ENCODE measurements at places on chromosomes 4 and X. TPM values are rescaled to one million over a fixed set of nuclear protein-coding genes. Genes with fewer than 3 reads are reported as not detected.

- peak; percentile 48 for DNase-seq
These were observed 14.7 kb upstream of the DCHS2 start for GRCh38 chr4:154506253-154506652.

Gene CACNA1F
- total RNA-seq: 0.05 TPM

- DNase-seq: no peak
These were observed 109.4 kb downstream of the ZNF518B start for GRCh38 chr4:10347815-10348214.

GRCh38 chr4:32988165-32988811, 2268.1 kb downstream of the PCDH7 start:
- DNase-seq: no peak

Gene SLC38A5
- 24.2 TPM for total RNA-seq

GRCh38 chr4:119739796-119740195, 111.2 kb upstream of the PDE5A start:
- DNase-seq: no peak

Gene AADAT
- 1.3 TPM for total RNA-seq

- DNase-seq: no peak
These were observed 117.2 kb downstream of the KDM6A start for GRCh38 chrX:44989995-44990770.

Measured in dermis blood vessel endothelial cell (primary cell).